ENCODE measurements at places on chromosomes 2 and 18. TPM values are rescaled to one million over a fixed set of nuclear protein-coding genes. Genes with fewer than 3 reads are reported as not detected.

GRCh38 chr2:18119883-18120282 is 241.4 kb downstream of the KCNS3 start:
- no peaks in the 10 kb centered on the region for H3K27me3 ChIP-seq
- no peaks in the 10 kb centered on the region for H3K36me3 ChIP-seq
- no peak overlapping the region for H3K4me3 ChIP-seq
- H3K4me1 ChIP-seq = peaks cover 18% of the 10 kb centered on the region

GRCh38 chr2:37105150-37105549 is 20.8 kb downstream of the GPATCH11 start:
- no peak overlapping the region for H3K4me3 ChIP-seq
- peaks cover 99% of the 10 kb centered on the region for H3K36me3 ChIP-seq
- no peak for DNase-seq
- no peaks in the 10 kb centered on the region for H3K4me1 ChIP-seq

CYP26B1 gene
- total RNA-seq = 5.9 TPM

DNA sequence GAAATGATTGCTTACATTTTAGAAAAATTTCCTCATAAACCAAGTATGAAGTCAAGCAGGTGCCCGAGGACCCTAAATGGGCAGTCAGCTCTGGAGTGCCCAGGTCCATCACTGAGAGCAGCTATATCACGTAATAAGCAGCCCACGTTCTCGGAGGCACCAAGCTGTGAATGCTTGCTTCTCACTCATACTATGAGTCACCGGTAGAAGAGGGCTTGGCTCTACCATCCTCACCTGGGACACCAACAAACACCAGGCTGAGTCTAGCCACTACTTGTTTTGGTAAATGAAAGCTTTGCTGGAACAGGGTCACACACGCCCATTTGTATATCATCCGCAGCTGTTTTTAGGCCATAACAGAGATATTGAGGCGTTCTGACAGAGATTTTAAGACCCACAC is 207.5 kb downstream of the SEPTIN10 start:
- no peaks in the 10 kb centered on the region for H3K27me3 ChIP-seq
- DNase-seq = no peak
- H3K4me3 ChIP-seq = no peak overlapping the region
- no peaks in the 10 kb centered on the region for H3K4me1 ChIP-seq
- no peaks in the 10 kb centered on the region for H3K36me3 ChIP-seq

GRCh38 chr2:109260886-109261700 is 132.1 kb downstream of the SH3RF3 start:
- H3K27ac ChIP-seq = no peak overlapping the region
- no peaks in the 10 kb centered on the region for H3K27me3 ChIP-seq
- no peak for DNase-seq
- H3K36me3 ChIP-seq = no peaks in the 10 kb centered on the region

DNA sequence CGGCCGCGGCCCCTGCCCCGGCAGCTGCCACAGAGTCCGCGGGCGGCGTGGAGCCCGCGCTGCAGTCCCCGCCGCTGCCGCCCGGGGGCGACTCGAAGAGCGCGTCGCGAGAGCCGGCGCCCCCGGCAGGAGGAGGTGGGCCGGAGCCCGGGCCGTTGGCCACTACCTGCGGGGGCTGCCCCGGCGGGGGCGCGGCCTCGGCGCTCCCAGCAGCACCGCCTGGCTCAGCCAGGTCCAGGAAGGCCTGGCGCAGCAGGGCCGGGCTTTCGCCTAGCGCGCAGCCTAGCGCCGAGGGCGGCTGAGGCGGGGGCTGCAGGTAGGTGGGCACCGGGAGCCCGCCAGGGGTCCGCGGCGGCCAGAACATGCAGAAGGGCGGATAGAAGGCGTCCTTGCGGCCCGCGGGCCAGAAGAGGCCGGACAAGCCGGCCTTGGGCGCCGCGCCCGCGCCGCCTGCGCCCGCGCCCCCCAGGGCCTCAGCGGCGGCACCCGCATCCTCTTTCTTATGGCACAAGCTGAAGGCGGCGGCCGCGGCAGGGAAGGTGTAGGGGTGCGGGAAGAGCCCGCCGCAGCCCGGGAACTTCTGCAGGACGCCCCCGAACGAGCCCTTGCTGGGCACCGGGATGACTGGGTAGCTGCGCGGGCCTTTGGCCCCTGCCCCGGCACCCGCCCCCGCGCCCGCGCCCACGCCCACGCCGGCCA is 3.9 kb downstream of the SKOR2 start:
- H3K4me3 ChIP-seq = no peak overlapping the region
- H3K4me1 ChIP-seq = no peaks in the 10 kb centered on the region
- no peak overlapping the region for H3K27ac ChIP-seq

RASGRP3 gene
- 71.1 TPM for total RNA-seq

DNA sequence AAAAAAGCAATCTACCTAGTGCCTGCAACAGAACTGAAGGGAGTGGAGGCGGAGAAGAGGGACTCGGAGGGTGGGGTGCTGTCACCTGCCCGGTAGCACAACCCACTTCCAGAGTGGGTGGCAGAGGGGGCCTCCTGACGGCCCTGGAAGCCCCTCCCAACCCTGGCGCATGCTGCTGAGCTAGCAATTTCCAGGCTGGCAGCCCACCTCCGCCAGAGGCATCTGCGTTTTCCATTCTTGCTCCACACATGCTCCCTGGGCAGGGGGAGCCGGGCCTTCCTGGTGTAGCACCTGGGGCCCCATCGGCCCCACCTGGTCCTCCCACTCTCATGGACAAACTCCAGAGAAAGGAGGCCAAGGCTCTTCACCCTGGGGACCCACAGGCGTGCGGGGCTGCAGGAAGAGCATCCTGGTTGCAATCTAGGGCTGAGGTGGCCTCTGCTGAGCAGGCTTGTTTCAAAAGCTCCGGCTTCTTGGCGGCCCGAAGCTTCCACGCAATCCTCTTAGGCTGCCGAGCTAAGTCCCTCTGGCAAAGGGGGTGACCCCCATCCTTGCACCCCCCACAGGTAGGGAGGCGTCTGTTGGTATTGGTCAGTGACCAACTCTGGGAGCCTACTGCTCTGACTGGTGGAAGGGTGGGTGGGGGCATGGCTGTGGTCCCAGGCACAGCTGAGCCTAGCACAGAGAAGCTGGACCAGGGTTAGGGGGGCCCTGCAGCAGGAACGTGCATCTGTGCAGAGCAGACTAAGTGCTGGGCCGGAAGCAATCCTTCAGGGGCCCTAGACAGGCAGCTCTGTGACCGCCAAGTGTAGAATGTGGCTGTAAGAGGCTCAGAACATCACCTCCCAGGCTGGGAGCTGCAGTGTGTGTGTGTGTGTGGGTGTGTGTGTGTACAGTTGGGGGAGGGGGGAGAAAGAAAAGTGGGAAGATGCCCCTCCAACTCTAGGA is 2.6 kb downstream of the HS6ST1 start:
- H3K4me1 ChIP-seq = peaks cover 21% of the 10 kb centered on the region

DNA sequence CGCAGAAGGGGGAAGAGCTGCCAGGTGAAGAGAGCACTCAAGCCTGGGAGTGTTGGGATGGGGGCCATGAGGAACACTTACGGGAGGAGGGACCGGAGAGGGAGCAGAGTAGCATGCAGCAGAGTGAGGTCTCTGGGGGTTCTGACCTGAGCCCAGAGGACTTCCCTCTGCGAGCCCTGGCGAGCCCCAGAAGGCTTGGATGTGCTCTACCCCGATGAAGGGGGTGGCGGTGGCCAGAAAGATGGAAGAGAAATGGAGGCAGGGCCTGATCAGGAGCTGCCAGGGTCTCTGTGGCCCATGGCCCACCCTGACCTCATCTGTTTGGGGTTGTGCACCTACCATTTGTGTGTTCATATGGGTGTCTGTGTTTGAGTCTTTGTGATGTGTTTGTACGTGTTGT is 42.0 kb downstream of the CROCC2 start:
- no peaks in the 10 kb centered on the region for H3K4me1 ChIP-seq
- H3K36me3 ChIP-seq = no peaks in the 10 kb centered on the region
- no peaks in the 10 kb centered on the region for H3K27me3 ChIP-seq
- no peak overlapping the region for H3K27ac ChIP-seq

C1QL2 gene
- not detected for total RNA-seq

RGPD4 gene
- total RNA-seq = not detected

DNA sequence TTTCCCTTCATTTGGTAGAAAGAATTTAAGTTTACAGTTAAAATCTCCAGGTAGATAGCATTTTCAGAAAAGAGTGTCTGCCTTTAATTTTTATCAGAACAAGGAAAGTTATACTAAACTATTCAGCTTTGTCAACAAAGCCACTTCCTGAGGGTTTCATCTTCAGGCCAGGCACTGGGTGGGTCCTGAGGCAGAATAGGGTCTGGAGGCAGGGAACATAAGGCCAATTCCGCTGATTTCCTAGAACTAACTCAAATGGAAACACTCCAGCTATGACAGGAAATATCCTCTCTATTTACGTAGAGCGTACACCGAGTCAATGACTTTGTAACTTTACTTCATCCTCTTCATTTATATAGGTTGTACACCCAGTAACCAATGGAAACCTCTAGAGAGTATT is 32.7 kb upstream of the FAM124B start:
- H3K27ac ChIP-seq = no peak overlapping the region
- DNase-seq = no peak
- H3K36me3 ChIP-seq = no peaks in the 10 kb centered on the region
- no peaks in the 10 kb centered on the region for H3K4me1 ChIP-seq
- H3K4me3 ChIP-seq = no peak overlapping the region

CEP192 gene
- total RNA-seq = 27.5 TPM

ZNF396 gene
- total RNA-seq = 0.38 TPM

KCNK3 gene
- 1.9 TPM for total RNA-seq

GRCh38 chr2:113341191-113341869 is 62.6 kb upstream of the PAX8 start:
- no peaks in the 10 kb centered on the region for H3K4me1 ChIP-seq
- no peak for DNase-seq
- H3K36me3 ChIP-seq = no peaks in the 10 kb centered on the region
- no peak overlapping the region for H3K4me3 ChIP-seq

ACMSD gene
- not detected for total RNA-seq

DNA sequence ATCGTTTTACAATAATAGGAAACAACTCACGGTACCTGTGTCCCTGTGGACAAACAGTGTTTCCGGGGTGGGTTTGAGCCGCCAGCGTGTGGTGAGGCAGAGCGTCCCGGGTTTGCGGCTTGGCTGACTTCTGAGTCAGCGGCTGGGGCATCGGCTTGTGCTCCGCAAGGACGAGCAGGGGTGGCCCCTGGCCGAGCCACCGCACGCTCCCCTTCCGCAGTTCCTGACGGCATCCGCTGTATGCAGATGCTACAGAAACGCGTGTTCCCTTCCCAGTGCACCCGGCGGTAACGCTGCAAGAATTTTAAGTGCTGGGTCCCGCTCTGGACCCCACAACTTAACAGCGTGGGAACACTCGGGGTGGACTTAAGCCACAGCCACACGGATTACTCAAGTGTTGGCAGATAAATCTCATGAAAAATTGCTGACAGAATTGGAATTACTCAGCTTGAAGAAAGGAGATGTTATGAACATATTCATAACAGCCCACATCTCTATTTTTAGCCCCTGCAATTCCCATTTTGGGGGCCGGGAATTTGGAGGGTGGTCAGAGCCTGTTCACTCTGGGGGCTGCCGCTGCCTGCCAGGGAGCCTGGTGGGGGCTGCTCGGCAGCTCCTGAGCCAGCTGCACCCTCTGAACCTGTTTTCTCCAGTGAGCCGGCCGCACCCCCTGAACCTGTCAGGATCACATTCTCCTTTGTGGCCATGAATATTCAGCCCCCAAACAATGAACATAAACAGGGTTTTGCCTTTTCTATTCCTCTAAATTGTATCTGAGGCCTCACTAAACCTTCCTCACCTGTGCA is 12.6 kb upstream of the KCNG2 start:
- H3K4me3 ChIP-seq = no peak overlapping the region
- peaks cover 8% of the 10 kb centered on the region for H3K4me1 ChIP-seq
- H3K27ac ChIP-seq = no peak overlapping the region
- H3K36me3 ChIP-seq = no peaks in the 10 kb centered on the region
- DNase-seq = no peak

PREB gene
- total RNA-seq = 41.1 TPM

GRCh38 chr18:13621446-13621849 is 104.9 kb downstream of the FAM210A start:
- H3K27me3 ChIP-seq = no peaks in the 10 kb centered on the region
- no peaks in the 10 kb centered on the region for H3K36me3 ChIP-seq
- no peak for DNase-seq
- H3K4me3 ChIP-seq = no peak overlapping the region

DNA sequence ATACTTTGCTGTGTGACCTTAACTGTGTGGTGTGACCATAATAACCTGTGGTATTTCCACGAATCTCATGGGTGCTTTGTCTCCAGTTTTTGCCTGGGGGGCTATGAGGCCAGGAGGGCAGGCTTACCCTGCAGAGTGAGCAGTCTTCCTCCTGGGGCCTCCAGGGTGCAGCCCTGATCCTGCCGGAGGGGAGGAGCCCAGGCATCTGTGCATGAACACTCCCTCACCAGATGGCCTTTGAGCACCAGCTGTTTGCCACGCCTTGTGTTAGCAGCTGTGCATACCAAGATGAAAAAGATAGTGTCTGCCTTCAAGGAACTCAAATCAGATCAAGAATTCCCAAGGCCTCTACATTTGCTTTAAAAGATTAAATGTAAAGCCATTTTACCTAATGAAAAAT is 75.0 kb upstream of the RBM44 start:
- DNase-seq = no peak
- peaks cover 84% of the 10 kb centered on the region for H3K4me1 ChIP-seq
- no peaks in the 10 kb centered on the region for H3K27me3 ChIP-seq
- peaks cover 28% of the 10 kb centered on the region for H3K36me3 ChIP-seq
- H3K27ac ChIP-seq = peak overlapping the region; percentile 27

DNA sequence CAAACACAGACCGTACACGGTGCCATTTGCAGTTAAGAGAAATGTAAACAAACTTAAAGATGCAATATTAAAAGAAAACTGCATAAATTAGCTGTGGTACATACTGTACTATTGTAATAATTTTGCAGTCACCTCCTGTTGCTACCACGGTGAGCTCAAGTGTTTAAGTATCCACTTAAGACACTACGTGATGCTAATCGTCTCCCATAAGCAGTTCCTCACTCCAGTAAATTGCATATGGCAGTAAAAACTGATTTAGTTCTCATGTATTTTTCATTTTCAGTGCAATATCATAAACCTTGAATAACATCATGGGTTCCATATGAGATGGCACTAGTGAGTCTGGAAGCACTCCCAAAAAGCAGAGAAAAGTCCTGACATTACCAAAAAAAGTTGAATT is 14.4 kb downstream of the CLEC4F start:
- H3K27me3 ChIP-seq = no peaks in the 10 kb centered on the region
- H3K36me3 ChIP-seq = no peaks in the 10 kb centered on the region
- no peak overlapping the region for H3K27ac ChIP-seq
- H3K4me1 ChIP-seq = no peaks in the 10 kb centered on the region
- no peak for DNase-seq
- no peak overlapping the region for H3K4me3 ChIP-seq

SLC38A11 gene
- 0.47 TPM for total RNA-seq

LRRTM4 gene
- total RNA-seq = 0.48 TPM

ADGRF3 gene
- total RNA-seq = 0.13 TPM

EMILIN1 gene
- total RNA-seq = 76.9 TPM

DNA sequence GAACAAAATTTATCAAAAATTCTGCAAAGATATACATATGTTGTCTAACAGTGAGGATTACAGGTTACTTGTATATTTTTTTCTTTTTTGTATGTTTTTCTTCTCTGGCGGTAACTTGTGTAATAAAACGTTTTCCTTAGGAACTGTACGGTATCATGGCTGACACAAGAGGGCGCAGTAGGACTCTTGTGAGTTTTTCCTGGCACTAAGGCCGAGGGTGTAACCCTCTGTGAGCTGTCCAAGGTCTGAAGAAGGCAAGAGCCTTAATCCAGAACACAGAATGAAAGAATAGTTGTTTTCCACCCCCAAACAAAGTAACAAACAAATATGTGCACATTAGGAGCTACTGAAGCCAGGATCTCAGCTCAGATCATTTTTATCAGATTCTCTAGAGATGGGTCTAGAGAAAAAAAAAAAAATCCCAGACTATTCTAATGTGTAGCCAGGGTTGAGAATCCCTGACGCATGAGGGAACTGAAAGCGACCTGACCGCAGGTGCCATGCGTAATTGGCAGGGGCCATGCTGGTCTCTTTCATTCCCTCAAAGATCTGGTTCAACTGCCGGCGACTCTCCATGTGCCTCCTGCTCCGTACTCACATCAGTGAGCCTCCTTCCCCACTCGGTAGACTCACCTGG is 27.0 kb downstream of the TMEM200C start:
- no peak overlapping the region for H3K4me3 ChIP-seq
- DNase-seq = no peak
- H3K27me3 ChIP-seq = peaks cover 20% of the 10 kb centered on the region

Measured in heart left ventricle (tissue), 16 donors.